ENCODE measurements at places on chromosomes 12 and 14.

- DNase-seq, result no peak
Observed at GRCh38 chr14:30131581-30132097, 204.0 kb upstream of the PRKD1 start.

DNA sequence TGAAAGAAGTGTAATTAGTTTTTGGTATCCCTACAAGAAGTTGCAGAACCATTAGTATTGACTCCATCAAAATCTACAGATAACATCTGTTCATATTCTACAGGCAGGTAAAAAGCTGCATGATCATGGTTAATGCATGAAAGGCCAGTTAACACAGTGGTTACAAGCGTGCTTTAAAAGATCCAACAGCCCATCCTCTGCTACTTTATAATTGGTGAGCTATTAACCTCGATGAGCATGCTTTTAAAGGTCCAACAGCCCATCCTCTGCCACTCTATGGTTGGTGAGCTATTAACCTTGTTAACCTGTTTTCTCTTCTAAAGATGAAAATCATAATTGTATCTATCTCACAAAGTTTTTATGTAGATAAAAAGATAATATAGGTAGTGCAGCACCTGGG is 289.3 kb downstream of the DUSP6 start:
- DNase-seq, result no peak

- no peak for DNase-seq
Observed at GRCh38 chr14:99679543-99679942, 4.6 kb upstream of the CYP46A1 start.

GRCh38 chr12:62603811-62604098 is 137.1 kb downstream of the MON2 start:
- DNase-seq, result no peak

- DNase-seq, result no peak
Observed at GRCh38 chr12:91608542-91608941, 425.9 kb upstream of the DCN start.

DNA sequence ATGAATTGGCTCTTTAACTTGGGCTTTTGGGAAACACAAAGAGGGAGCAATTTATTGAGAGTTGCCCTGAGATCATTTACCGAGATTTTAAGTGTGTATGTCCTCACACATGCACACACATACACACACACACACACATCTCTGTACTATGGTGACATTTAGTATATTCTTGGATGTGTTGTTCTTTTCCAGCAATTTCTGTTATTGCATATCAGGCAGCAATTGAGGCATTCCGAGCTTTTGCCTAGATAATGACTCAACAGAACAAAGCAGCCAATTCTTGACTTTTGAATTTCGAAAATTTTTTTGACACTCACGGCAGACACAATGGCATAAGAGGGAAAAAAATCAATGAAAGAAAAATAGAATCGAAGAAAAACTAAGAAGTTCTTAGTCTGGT is 248.5 kb downstream of the DUSP6 start:
- no peak for DNase-seq

- DNase-seq, result no peak
Observed at GRCh38 chr12:108649669-108650068, 16.0 kb upstream of the SELPLG start.

DNA sequence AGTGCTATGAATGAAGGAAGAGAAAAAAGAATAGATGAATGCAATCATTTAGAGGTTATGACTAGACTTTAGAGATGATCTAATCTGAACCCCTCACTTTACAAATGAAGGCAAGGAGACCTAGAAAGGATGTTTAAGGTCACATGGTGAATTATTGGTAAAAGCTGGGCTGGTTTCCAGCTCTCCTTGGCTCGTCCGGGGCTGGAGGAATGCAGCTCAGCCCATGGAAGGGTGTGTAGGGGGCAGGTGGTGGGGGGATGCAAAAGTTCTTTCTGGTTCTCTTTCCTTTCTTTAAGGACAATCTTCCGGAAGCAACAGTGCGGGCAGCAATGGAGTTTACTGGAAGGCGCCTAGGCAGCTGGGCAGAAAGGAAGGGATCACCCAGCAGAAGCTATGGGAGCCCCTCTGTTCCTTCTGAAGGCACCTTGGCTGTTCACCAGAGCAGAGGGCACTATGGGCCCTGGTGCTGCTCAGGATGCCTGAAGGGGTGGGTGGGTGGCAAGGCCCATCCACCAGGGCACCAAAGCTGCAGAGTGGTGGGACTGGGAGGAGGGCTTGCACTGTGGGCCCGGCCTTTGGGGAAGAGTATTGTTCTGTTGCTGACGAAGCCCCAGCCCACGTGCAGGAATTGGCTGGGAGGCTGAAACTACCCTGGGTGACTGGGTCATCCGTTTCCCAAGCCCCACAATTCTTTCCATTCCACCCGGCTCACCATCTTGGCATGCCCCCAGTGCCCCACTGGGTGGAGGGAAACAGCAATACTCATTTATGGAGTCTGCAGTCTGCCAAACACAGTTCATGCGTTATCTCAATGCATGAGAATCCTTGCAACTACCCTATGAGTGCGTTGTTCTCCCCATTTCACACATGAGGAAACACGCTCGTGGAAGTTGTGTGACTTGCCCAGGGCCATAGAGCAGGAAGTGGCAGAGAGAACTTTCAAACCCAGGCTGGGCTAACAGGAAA is 78.2 kb downstream of the IRF2BPL start:
- no peak for DNase-seq

DNA sequence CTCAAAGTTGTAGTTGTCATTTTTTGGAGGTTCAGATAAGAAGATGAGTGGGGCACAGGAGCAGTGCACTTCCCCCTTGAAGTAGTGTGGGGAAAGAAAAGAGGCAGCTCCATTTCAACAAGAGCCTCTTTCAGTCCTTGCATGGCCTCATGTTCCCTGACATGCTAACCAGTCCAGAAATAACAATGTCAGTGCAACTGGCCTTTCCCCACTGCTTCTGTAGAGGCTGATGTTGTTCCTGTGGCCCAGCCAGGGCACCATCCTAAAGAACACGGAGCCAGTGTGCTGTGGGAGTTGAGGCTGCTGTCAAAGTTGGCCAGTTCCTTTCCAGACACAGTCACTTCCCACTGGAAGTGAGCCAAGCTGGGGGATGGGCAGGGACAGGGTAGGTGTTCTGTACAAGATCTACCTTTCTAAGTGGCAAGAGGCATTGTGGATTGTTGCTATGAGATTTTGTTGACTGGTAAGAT is 77.7 kb upstream of the SLC38A2 start:
- DNase-seq, result no peak

- no peak for DNase-seq
Observed at GRCh38 chr12:93638954-93639353, 38.2 kb upstream of the CRADD start.

- no peak for DNase-seq
Observed at GRCh38 chr12:196436-196835, 17.5 kb downstream of the SLC6A12 start.

GRCh38 chr12:72201457-72201856 is 70.7 kb upstream of the TRHDE start:
- no peak for DNase-seq

DNA sequence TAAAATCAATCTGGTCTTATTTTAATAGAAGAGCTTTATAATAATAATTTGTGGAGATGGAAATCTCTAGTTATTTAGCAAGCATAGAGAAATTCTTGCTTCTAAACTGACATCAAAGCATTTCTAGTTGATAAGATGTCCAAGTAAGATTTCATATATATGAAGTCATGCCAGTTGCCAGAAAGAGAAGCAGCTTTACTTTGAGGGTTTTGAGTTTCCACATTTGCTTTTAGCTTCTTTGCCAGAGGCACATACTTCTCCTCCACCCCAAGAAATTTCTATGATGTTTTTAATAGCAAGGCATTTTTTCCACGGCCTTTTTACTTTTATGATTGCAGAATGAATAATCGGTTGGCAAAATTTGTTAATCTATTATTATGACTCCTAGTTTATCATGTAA is 24.2 kb upstream of the YAF2 start:
- no peak for DNase-seq

- DNase-seq, result no peak
Observed at GRCh38 chr14:38873941-38874612, 229.0 kb downstream of the SEC23A start.

DNA sequence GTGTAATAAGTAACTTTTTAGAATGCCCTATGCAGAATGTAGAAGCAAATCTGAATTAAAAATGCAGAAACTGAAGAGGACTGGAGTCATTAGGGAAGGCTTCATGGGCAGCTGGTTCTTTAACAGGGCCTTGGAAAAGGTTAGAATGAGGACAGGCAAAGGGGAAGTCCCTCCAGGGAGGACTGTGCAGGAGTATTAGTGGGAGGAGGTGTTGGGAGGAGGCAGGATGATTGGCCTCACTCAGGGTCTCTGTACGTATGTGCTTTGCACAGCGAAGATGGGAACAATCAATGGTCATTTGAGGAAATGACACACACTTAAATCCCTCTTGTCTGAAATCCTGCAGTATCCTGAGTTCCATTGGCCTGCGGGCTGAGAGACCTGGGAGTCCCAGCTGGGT is 119.7 kb downstream of the PTCSC3 start:
- no peak for DNase-seq

DNA sequence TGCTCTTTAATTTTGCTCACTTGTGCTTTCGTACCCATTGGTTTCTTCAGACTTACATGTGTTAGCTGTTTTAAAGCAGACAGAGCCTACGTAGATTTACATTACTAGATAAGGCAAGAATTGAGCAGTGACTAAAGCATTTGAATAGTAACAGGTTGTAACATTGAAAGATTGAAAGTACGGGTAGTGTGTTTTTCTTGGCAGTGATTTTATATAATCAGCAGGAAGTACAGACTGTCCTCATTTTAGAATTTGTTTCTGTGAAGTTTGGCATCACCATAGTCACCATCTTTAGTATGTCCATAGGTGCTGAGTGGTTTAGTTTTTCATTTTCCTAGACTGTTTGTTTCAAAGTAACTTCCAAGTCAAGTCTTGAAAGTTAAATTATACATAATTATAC is 14.0 kb downstream of the RTRAF start:
- no peak for DNase-seq

GRCh38 chr14:85125291-85125670 is 404.7 kb upstream of the FLRT2 start:
- no peak for DNase-seq

DNA sequence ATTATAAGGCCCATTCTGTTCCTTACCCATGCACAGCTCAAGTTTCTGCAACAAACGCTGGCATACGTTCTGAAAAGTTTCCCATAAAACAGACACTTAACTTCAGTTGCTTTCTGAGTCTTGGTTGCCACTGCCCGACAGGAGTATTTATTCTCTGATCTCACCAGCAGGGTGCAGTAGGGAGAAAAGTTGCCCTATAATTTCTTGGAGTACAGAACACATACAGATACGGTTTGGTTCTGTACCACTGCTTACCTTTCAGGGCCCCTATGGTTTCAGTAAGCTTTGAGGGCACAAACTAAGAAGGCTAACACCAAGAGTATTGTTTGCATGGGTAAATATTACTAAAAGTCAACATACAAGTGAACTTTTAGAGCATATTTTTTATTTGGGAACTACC is 77.9 kb downstream of the SPATA7 start:
- DNase-seq, result no peak

- DNase-seq, result no peak
Observed at GRCh38 chr14:99966912-99967311, 98.3 kb upstream of the EVL start.

DNA sequence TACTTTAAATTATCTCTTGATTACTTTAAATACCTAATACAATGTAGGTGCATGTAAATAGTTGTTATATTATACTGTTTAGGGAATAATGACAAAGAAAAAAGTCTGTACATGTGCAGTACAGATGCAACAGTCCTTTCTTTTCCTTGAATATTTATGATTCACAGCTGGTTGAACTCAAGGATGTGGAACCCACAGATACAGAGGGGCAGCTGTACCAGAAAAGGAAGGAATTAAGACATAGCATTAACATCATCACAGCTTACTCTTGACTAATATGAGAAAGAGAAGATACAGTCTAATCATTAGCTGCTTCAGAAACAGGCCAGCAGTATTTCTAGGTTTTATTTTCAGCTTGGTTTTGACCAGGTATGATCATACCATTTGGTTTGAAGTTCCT is 34.7 kb upstream of the AP4S1 start:
- no peak for DNase-seq

- DNase-seq, result peak; percentile 82
Observed at GRCh38 chr14:65287264-65288131, 125.0 kb upstream of the FUT8 start.

- DNase-seq, result no peak
Observed at GRCh38 chr14:81940651-81941050, 407.0 kb upstream of the SEL1L start.

DNA sequence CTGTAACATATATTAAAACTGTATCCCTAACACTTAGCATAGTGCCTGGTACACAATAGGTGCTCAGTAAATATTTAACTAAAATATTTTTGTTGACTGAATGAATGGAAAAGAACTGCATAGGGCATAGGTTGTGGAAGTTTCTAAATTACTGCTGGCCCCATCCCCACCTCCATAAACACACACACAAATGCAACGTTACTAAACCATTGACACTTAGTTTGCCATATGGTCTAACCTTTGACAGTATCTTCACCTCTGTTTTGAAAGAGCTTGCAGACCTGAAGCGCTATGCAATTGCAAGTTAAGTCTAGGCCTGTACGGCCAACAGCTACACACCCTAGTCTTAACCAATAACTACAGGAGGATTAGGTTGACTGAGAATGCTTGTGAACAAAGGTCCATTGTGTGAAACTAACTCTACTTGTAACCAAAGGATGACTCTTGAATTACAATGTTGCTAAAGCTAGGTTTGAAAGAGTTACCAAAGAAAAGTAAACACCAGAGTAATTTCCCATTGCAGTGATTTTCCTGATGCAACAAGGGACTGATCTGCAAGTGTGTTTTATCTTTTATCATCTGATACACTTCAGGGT is 924 bp upstream of the MANSC1 start:
- no peak for DNase-seq

- no peak for DNase-seq
Observed at GRCh38 chr14:65469903-65470302, 57.4 kb downstream of the FUT8 start.

DNA sequence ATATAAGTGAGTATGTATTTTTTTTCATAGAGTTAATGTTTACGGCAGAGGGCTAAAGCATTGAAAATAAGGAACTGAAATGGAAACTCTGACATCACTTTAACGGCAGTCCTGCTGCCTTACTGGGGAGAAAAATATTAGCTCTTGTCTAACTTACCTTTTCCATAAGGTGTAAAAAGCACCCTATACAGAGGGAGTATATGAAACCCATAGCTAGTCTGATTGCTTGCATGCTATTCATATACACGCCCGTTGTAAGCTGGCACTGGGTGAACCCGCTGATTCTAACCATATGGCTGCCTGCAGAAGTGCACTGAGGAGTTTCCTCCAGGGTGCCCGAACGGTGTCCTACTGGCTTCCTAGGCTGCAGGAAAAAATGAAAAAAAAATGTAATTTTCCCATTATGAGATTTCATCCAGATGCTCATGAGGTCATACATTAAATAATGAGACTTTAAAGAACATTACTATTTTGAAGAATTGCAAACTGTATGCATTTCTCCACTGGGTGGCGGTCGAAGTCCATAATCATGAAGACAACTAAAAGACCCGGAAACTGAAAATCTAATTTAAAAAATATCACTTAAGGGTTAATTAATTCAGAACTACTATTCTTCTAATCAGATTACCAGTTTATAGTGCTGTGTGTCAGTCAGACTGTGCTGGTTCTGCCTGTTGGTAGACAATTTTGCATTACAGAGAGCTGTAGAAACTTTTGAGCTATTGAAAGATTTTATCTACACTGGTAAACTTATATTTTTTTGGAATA is 144.7 kb downstream of the ALX1 start:
- no peak for DNase-seq

GRCh38 chr12:44246482-44247105 is 410.7 kb downstream of the TMEM117 start:
- no peak for DNase-seq

- DNase-seq, result no peak
Observed at GRCh38 chr12:100687686-100688085, 106.9 kb upstream of the ANO4 start.

Measured in naive thymus-derived CD8-positive, alpha-beta T cell (primary cell).